ENCODE measurements at places on chromosomes 3 and 15.

DNA sequence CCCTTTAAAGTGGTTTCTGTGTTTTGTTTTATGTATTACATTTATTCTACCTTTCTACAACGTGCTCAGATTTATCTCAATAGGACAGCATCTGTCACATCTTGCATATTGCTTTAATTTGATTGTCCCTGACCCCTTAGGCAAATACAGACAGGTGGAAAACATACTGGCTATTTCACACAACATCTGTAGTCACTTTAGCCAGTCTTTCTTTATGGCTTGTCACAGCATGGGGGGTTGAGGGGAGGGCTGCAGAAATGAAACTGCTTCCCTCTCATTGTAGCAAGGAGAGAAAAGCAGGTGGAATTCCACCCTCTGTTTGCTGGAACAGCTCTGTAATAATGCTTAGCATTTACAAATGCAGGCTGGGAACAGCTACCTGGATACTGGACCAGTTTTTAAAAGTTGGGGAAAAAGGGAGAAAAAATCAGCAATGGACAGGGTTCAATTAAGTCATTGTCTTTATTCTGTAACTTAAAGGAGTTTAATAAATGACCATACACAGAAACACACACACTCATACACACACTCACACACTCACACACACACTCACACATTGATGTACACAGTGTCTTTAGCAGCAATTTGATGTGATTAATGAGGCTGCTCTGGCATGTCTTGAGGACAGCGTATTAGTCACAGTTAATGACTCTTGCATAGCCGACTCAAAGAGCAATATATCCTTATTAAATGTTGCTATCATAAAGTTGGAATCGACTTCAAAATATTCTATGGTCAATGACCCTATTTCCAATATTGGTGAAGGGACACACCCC, 283.7 kb upstream of the GBE1 start:
- DNase-seq: no peak

DNA sequence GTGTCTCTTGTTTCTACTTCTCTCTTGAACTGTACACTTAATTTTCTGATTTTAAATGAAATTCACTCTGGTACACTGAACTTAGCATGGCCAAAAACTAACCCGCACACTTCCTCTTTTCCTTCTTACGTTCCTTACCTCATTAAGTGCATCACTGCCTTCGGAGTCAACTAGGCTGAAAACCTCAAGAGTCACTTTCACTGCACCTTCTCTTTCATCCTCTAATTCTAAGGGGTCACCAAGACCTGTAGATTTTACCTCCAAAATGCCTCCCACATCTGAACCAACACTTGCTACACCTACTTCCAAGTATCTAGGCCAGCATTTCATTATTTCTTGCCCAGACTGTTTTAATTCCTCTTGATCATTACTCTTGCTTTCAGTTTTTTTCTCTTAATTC, 6.6 kb downstream of the CBLB start:
- no peak for DNase-seq

DNA sequence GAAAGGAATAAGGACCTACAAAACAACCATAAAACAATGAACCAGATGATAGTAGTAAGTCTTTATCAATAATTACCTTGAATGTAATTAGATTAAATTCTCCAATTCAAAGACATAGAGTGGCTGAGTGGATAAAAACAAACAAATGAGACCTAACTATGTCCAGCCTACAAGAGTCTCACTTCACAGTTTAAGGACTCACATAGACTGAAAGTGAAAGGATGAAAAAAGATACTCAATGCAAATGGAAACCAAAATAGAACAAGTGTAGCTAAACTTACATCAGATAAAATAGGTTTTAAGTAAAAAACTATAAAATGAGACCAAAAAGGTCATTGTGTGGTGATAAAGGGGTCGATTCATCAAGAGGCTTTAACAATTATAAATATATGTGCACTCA, 21.9 kb upstream of the NR1I2 start:
- no peak for DNase-seq

DNA sequence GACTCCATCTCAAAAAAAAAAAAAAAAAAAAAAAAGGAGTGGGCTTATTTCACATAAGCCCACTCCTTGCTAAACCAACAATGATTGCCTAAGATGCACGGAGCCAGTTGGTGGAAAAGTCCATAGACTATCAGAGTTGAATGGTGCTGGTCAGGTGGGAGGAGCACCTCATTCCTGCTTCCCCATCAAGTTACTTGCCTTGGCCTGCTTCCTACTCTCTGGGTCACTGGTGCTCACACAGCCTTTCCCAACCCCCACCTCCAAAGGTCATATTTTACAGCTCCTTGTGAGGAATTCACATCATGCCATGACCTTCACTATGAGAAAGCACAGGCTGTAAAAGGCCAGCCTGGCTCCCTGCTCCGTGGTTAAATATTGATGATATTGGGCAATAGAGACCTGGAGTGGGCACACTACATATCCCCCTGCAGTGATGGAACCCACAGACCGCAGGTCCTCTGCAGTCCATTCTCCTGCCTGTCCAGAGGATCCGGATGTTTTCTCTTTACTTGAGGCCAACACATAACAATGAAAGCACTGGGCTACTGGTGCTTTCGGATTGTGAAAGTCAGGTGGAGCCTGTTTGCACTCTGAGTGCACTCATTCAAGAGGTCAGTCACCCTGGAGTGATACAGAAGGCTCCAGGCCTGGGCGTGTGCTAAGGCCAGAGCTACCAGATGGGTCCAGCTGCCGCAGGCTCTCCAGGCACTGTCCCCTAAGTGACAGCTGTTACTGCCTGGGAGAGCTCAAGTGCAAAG, at the start of gene SLC51B:
Gene SLC51B (plus strand): TSS at position 664 of the 758 bp plus-strand sequence. CDS start 4,618 bp downstream, outside the sequence.
- no peak for DNase-seq

GRCh38 chr3:191975936-191976335, 515.0 kb downstream of the PYDC2 start:
- DNase-seq: no peak

Data from thymus (tissue), 14 donors.